ENCODE measurements at places on chromosomes 1 and 21.

DNA sequence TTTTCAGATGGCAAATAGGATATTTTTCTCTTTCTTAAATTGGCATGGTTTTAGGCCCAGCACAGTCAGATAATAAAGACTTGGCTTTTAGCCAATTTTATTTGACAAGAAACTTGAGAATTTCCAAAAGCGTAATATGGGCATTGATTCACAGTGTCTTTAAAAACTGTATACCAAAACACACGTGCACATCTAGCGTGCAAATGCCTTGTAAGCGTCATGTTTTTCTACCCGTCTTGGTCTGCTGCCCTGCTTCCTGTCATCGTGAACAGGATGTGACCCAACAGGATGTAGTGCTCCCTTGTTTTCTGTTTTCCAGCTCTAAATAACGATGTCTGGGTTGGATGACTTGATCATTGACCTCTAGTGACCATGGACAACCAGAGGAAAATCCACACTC lies 24.7 kb upstream of the SLC44A3 start:
- no peak for DNase-seq

- DNase-seq, result no peak
Observed at GRCh38 chr21:21101911-21102310, 103.7 kb downstream of the NCAM2 start.

GRCh38 chr1:58850636-58851035 lies 66.8 kb upstream of the JUN start:
- DNase-seq, result no peak

DNA sequence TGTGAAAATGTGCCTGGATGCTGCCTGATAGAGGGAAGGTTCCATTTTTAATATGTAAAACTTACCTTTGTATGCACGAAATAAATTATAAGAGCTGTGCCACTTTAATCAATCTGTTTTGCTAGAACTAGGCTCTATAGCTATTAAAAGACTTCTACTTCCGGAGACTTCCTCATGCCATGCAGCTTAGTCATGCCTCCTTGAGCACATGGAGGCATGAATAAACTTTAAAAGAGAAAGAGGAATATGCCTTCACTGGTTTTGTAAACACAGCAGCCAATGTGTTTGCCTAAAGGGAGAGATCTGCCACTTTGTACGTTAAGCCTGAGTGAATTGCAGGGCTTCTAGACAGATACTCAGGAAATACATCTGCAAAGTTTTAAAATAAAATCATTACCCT lies 604.6 kb downstream of the LRRIQ3 start:
- DNase-seq, result peak; percentile 18

DNA sequence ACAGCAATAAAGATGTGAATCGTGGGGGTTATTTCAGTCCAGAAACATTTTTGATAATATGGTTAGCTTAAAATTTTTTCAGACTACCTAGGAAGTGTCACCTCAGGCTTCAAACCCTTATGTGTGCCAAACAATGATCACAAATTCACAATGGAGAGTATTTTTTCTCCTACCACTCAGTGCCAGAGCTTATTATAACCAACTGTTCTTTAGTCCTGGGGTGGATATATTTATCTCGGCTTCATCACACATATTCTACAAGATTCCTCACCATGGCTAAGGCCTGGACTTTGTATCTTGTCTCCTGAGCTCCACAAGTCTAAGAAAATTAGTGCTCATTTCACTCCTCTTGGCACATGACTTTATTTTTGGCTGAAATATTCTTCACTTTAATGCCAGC lies 629.1 kb downstream of the RWDD3 start:
- no peak for DNase-seq

- peak; percentile 55 for DNase-seq
Observed at GRCh38 chr1:18946550-18947381, 9.7 kb downstream of the IFFO2 start.

GRCh38 chr1:86753700-86754099 lies 49.3 kb downstream of the SH3GLB1 start:
- DNase-seq, result no peak

- no peak for DNase-seq
Observed at GRCh38 chr1:203867802-203868201, 6.4 kb downstream of the SNRPE start.

DNA sequence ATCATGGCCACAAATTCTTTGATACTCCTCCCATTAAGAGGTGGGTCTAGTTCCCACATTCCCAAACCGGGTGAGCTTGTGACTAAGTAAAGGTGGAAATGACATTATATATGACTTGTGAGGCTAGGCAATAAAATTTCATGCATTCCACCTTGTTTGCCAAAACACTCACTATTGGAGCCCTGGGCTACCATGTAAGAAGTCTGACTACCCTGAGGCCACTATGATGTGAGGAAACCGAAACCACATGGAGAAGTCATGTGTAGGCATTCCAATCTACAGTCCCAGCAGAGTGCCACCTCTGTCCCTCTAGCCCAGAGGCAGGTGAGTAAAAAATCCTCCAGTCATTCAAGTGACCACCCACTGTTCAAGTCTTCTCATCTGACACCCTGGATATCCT lies 17.9 kb upstream of the SMG7 start:
- DNase-seq, result peak; percentile 10

- peak; percentile 71 for DNase-seq
Observed at GRCh38 chr1:44628962-44629756, 45.1 kb downstream of the TMEM53 start.

DNA sequence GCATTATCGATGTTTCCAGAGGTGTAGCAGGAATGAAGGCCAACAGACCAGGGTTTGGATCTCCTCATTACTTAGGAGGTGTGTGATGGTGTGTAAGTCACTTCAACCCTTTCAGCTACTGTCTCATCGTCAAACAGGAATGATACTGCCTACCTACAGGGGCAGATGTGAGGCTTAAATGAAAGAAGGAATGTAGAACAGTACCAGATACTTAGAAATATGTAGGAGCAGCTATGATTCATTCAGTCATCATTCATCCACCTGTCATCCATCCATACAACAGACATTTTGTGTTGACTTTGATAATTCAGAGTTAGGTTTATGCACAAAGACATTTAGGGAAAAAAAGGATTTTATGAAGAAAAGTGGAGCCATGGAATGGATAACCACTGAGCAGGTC lies 486.9 kb upstream of the DAB1 start:
- no peak for DNase-seq

- DNase-seq, result peak; percentile 69
Observed at GRCh38 chr1:966135-966703, at the start of gene PLEKHN1. Gene PLEKHN1, plus strand, starts transcription at chr1:966482. Its CDS starts 50 bp downstream, at chr1:966532.

- peak; percentile 6 for DNase-seq
Observed at GRCh38 chr1:4174291-4175200, 274.5 kb upstream of the C1orf174 start.

GRCh38 chr1:214635086-214635485 lies 32.1 kb downstream of the CENPF start:
- no peak for DNase-seq

DNA sequence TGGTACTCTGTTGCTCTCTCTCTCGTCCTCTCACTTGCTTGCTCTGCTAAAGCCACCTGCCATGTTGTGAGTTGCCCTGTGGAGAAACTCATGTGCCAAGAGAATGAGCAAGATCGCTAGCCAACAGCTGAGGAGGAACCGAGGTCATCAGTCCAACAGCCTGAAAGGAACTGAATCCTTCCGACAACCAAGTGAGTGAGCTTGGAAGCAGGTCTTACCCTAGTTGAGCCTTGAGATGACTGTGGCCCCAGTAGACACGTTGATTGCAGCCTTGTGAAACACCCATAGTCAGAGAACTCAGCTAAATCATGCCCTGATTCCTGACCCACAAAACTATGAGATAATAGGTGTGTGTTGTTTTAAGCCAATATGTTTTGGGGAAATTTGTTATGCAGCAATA lies 48.1 kb upstream of the BACH1 start:
- no peak for DNase-seq

GRCh38 chr1:212981571-212982328 lies 31.4 kb downstream of the VASH2 start:
- DNase-seq, result no peak

DNA sequence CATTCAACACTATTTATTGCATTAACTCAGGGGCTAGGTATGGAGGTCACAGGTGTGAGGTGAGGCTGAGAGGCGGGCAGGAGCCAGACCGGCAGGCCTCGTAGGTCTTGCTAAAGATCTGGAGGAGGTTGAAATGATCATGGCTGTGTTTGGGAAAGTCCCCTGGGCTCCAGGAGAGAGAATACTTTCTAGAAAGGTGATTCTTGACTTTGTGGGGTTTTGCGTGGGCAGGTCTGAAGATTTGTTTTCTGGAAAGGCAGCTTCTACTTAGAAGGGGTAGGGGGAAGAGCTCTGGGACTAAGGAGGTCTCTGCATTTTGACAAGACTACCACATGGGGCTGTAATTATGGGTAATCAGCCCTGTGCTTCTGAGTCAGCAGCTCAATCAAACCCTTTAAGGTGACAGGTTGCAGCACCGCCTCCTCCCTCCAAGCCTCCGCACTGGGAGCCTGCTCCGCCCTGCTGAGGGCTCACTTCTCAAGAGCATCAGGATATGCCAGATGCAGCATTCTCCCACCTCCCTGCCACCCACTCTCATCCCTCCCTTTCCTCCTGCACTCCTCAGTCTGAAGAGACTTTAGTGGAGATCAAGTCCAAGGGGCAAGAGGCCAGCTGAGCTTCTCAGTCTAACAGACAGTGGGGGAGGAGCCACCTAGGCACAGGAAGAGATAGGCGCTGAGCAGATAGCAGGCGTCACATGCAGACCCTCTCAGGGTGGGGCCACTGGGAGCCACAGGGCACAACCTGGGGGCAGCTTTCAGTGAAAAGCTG lies 30.5 kb downstream of the SLC30A1 start:
- DNase-seq, result no peak

DNA sequence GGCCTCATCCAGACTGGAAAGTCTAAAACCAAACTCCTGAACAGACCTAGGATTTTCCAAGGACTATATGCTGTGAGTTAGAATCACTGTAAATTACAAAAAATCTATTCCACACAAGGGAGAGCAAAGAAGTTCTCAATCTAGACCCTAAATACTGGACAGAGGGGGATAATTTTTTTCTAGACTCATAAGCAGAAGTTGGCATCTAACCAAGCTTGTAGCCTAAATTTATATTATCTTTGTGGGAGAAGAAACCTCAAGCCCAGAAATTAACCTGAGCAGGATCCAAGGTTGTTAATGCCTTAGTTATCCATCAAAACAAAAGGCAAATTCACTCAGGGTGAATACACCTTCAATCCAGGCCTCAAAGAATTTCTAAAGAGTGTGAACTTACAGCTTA lies 290.2 kb downstream of the SMYD3 start:
- no peak for DNase-seq

DNA sequence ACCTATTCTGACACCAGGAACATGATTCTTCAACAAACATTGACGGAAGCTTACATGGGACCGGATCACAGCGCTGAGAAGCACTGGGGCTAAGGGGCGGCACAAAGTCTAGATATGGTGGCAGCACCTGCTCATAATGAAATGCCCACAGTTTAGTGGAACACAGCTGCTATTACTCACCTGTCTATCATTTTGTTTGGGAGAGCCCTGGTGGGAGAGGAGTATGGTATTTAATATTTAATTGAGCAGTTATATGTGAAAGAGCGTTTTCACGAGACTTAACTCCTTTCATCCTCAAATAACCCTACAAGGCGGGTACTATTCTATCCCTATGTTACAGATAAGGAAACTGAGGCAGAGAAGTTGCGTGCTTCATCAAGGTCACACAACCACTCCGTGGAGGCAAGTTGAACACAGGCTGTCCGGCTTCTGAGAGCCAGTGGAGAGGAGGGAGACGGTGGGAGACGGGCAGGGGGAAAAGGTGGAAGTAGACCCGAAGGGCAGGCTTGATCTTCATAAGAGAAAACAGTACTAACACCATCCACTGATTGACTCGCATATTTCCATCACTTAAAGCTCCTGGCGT lies 790 bp upstream of the TSNAX start:
- DNase-seq, result no peak

DNA sequence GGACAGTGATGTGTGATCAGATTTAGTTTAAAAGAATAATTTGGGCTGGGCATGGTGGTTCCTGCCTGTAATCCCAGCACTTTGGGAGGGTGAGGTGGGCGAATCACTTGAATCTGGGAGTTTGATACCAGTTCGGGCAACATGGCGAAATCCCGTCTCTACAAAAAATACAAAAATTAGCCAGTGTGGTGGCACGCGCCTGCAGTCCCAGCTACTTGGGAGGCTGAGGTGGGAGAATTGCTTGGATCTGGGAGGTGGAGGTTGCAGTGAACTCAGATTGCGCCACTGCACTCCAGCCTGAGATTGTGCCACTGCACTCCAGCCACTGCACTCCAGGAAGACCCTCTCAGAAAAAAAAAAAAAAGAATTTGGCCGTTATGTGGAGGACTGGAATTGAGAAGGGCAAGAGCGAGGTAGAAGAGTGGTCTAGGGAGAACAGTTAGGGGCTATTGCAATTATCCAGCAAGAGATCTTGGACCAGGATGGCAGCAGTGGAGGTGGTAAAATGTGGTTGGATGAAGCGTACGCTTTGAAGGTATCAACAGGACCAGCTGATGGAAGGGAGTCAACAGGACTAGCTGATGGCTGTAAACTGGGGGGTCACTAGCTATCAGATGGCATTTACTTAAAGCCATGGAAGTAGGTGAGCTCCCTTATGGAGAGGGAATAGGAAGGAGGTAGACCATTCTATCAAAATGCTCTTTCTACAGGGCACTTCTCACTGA lies 9.6 kb downstream of the BTBD19 start:
- no peak for DNase-seq

DNA sequence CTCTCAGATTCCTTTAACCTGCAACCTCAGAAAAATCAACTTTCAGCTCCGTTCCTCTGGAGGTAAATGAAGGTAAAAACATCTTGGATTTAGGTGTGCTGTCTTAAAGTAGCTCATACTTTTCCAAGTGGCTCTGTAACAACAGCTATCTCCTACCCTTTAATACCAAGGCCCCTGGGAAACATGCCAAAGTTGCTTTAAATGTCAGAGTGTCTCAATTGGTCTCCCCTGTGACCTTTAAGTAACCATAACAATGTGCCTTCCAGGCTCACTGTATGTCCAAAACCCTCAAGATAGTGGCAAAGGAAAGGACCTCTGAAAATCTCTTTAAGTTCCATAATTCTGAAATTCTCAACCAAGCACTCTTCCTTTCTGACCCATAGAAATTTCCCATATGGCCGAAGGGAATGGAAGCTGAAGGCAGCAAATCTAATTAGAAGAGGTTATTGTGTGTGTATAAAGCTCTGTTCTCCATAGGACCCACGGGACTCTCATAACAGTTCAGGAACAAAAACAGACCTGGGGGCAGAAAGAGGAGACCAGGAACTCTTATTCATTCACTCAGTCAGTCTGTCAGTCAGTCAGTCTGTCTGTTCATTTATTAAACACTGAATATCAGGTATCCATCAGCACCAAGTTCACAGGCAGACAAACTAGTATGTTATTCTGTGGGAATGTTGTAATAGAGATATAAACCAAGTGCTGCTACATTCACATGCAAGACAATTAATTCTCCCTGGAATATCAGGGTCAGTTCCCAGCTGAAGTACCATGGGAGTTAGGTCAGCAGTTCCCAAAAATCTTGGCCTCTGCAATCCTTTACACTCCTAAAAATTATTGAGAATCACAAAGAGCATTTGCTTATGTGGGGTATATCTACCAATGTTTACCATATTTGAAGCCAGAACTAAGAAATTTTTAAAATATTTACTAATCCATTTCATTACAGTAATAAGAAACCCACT lies 19.1 kb downstream of the ASTN1 start:
- DNase-seq, result no peak

- no peak for DNase-seq
Observed at GRCh38 chr1:34019741-34020552, 145.1 kb downstream of the CSMD2 start.

GRCh38 chr1:5349526-5349925 lies 642.7 kb downstream of the NPHP4 start:
- no peak for DNase-seq

GRCh38 chr1:237179503-237179902 lies 137.5 kb downstream of the RYR2 start:
- no peak for DNase-seq

GRCh38 chr1:172482044-172482443 lies 38.2 kb upstream of the PIGC start:
- no peak for DNase-seq
